ENCODE measurements at places on chromosomes 12 and 14.

- DNase-seq: no peak
Measured at GRCh38 chr14:77986773-77987172, 183.4 kb upstream of the NRXN3 start.

GRCh38 chr12:54240129-54240528, 39.8 kb downstream of the CBX5 start:
- no peak for DNase-seq

DNA sequence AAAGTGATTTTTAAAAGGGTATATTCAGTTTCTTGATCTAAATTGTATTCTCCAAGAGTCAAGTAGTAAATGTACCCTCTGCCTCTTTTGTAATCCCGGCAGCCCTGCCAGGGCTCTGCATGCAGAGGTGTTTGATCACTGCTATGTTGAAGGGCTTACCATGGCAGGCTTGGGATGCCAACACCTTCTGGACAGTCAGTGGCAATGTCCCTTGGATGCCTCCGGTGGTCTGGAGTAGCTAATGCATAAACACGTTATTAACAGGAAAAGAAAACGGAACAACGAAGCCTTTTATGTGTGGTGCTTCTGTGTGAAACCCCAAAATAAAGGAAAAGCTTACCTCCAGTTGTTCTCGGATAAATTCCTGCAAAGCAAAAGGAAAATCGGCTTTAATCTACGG, 19.9 kb downstream of the EIF2B2 start:
- DNase-seq: no peak

- no peak for DNase-seq
Measured at GRCh38 chr12:84791444-84791843, 121.2 kb downstream of the SLC6A15 start.

DNA sequence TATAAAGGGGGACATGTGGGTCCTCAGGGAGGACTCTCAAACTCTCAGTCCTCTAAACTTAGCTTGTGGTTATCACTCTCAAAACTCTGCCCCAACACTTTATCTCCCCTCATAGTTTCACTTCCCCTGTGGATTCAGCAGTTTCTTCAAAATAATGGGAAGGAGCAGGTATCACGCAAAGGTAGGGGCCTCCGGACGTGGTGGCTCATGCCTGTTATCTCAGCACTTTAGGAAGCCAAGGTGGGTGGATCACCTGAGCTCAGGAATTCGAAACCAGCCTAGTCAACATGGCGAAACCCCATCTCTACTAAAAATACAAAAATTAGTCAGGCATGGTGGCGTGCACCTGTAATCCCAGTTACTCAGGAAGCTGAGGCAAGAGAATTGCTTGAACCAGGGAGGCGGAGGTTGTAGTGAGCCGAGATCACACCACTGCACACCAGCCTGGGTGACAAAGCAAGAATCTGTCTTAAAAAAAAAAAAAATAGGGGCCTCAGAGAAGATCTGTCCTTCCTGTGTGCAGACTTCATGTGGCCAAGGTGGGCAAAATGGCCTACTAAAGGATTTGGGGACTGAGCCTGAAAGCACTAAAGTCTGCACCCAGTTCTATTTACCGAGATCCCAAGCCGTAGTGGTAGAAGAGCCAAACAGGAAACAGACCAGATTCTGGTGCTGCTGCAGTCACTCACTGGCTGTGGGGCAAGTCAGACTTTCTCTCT, 6.4 kb downstream of the ITGB7 start:
- no peak for DNase-seq

DNA sequence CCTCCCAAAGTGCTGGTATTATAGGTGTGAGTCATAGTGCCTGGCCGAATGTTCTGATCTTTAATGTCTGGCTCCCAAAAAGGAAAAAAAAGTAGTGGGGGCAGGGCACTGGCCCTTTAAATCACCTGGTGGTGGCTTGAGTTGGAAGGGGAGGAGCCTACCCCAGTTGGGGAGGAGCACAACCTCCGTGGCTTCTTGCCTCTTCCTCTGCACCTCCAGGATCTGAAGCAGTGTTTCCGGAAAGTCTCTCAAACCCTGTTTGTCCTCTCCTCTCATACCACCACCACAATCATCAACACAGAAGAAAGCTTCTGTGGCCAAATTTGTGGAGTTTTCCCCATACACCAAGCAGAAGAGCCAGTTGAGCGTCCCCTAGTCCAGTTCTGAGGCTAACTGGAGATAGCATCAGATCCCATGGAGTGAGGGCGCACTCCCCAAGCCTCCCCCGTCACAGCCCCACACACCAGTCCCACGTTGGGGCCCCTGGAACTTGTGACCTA, 24.3 kb upstream of the RCOR1 start:
- DNase-seq: peak; percentile 21

DNA sequence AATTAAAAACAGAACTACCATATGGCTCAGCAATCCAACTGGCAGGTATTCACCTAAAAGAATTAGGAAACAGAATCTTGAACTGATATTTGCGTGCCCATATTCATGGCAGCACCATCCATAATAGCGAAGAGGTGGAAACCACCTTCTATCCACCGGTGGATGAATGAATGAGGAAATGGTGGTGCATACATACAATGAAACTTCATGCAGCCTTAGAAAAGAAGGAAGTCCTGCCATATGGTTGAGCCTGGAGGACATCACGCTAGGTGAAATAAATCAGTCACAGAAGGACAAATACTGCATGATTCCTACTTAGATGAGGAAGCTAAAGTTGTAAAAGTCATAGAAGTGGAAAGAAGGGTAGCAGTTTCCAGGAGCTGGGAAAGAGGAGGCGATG, 6.6 kb downstream of the TCL1A start:
- DNase-seq: no peak

DNA sequence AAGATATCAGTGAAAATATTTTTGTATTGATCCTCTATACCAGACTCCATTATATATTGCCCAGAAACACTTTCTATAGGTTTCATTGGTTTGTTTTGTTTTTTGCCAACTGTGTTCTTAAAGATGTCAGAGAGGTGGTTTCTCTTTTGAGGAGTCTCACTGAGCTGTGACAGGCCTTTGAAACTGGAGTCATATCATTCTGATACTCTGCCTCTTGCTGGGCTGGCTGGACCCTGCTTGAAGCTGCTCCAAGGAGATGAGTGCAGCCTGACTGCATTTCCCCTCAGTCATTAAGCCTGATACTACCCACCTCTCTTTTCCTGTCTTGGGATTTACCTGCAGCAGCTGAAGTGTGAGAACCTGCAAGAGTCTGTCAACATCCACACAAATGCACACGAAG, 16.4 kb upstream of the TAS2R30 start:
- no peak for DNase-seq

- no peak for DNase-seq
Measured at GRCh38 chr12:2998789-2999264, 39.6 kb downstream of the TEAD4 start.

GRCh38 chr12:85076688-85077430, 40.7 kb downstream of the LRRIQ1 start:
- DNase-seq: no peak

DNA sequence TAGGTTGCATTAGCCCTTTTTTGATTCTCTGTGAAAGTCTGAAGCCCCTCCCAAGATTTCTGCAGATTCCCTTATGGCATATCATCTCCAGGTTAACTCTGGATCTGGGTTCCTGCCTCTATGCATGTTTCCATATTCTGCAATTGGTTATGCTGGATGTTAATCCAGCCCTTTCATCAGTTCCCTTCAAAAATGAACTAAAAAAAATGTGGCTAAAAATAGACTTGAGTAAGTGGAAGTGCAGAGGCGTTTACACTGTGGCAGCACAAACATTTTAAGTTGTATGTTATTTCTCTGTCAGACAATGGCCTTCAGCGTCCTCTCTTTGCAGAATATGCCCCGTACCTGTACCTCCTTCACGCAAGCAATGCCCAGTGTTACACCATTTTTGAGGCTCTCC, 11.4 kb downstream of the MGST1 start:
- no peak for DNase-seq

DNA sequence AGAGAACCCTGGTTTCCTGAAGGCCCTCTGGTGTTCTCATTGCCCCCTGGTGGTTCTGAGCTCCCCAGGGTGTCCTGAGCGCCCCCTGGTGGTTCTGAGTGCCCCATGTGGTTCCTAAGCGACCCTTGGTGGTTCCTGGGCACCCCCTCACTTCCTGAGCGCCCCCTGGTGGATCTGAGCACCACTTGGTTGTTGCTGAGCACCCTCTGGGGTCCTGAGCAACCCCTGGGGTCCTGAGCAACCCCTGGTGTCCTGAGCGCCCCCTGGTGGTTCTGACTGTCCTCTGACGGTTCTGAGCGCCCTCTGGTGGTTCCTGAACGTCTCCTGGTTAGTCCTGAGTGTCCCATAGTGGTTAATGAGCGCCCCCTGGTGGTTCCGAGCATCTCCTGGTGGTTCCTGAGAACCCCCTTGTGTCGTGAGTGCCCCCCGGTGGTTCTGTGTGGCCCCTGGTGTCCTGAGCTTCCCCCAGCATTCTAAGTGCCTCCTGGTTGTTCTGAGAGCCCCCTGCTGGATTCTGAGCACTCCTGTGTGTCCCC, 568.3 kb downstream of the TMEM121 start:
- no peak for DNase-seq

GRCh38 chr12:20099395-20100183, 268.7 kb upstream of the PDE3A start:
- no peak for DNase-seq

DNA sequence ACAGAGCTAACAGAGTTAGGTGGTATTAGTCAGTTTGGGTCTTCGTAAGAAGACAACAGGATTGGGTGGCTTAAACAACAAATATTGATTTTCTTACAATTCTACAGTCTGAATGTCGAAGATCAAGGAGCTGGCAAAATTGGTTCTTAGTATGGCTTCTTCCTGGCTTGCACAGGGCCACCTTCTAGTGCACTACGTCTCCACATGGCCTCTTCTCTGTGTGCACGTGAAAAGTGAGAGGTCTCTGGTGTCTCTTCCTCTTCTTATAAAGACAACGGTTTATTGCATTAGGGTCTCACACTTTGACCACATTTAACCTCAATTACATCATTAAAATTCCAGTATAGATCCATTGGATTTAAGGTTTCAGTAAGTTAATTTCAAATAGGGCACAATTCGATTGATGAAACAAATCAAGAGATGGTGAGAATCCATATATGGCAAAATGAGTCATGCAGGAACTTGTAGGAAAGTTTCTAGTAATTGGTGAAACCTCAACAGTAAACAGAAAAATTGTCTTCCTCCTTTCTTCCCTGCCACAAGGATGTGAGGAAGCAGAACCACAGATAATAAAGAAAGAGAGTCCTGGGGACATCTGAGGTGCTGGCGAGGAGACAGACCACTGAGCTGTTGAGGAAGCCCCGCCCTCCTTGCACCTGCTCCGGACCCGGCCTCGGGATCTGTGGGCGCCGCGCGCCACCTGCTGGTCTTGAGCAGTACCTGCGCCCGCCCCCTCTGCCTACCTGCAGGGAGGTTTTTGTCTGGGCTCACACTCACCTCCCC, 846.7 kb downstream of the TMEM121 start:
- peak; percentile 71 for DNase-seq

GRCh38 chr12:50979369-50980052, 27.2 kb downstream of the HIGD1C start:
- no peak for DNase-seq

DNA sequence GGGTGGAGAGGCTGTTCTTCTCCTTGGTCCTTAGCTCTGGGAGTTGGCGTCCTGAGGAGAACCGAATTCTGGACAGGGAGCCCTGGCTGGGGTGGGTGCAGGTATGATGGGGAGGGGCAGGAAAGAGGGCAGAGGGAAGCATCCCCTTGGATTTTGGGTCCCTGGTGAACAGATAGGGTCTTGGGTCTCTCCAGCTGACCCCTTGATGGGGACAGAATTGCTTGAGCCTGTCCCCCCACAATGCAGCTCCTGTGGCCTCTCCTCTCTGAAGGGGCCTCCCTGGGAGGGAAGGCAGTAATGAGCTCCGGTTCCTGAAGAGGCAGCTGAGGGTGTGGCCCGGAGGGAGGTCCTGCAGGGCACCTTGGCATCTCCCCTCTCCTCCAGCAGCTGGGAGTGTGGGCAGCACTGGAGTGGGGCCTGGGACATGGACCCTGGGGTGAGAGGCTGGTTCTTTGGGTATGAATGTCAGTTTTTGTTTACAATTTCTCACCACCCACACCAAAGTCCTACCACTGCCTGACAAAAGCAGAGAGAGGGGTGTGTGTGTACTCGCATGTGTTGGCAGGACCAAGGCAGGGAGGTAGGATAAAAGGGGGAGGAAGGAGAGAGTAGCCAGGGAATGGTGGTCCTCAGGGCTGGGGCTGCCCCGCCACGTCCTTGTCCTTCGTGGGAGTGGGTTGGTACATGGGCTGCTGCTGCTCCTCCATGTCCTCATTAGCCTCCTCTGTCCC, 7.7 kb upstream of the CEBPE start:
- DNase-seq: no peak

DNA sequence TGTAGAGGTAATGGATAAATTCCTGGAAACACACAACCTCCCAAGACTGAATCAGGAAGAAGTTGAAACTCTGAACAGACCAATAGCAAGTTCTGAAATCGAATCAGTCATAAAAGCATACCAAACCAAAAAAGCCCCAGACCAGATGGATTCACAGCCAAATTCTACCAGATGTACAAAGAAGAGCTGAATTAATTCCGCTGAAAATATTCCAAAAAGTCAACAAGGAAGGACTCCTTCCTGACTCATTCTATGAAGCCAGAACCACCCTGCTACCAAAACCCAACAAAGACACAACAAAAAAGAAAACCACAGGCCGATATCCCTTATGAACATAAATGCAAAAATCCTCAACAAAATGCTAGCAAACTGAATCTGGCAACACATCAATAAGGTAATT, 81.5 kb downstream of the SLC38A4 start:
- DNase-seq: no peak

- DNase-seq: no peak
Measured at GRCh38 chr12:52057638-52058576, 6.7 kb downstream of the NR4A1 start.

- no peak for DNase-seq
Measured at GRCh38 chr12:108187831-108188230, 58.7 kb downstream of the WSCD2 start.

DNA sequence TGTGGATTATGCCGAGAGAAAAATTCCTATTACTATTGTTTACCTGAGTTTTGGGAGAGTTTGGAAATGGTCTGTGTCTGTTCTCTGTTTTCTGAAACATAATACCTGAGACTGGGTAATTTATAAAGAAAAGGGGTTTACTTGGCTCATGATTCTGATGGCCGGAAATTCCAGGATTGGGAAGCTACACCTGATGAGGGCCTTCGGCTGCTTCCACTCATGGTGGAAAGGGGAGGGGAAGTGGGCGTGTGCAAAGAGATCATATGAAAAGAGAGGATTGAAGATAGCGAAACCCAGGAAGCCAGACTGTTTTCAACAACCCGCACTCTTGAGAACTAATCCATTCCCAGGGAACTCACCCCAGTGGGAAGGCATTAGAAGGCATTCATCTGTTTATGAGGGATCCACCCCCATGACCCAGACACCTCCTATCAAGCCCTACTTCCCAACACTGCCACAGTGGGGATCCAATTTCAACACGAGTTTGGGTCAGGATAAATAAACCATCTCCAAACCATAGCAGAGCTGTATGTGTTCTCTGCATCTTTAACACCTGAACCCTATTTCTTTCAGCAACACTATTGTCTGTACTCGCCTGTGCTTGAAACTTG, 51.1 kb downstream of the APAF1 start:
- DNase-seq: no peak

All from activated CD4-positive, alpha-beta T cell treated with anti-CD3 and anti-CD28 coated beads for 1 hour (primary cell).